Smooth muscle cell of the coronary artery (primary cell): ENCODE measurements at places on chromosomes 6 and 20. TPM values are rescaled to one million over a fixed set of nuclear protein-coding genes. Genes with fewer than 3 reads are reported as not detected.

NUS1 gene
- total RNA-seq: 8.2 and 16.5 TPM in 2 replicates

RIMS1 gene
- 3.2 and 3.5 TPM in 2 replicates for total RNA-seq

GJA10 gene
- not detected in 2 replicates for total RNA-seq

C4A gene
- 3.7 and 23.1 TPM in 2 replicates for total RNA-seq

ZNF184 gene
- 5.0 and 7.1 TPM in 2 replicates for total RNA-seq

GNAS-AS1 gene
- 0.35 and 1.1 TPM in 2 replicates for total RNA-seq

CRISP3 gene
- not detected in 2 replicates for total RNA-seq

PNPLA1 gene
- total RNA-seq: 0.15 TPM in 1 of 2 replicates, not detected in the other

PROCR gene
- total RNA-seq: 77.8 and 106 TPM in 2 replicates

MUCL3 gene
- not detected in 2 replicates for total RNA-seq

RAET1E gene
- total RNA-seq: 0.15 and 0.47 TPM in 2 replicates

SDCBP2 gene
- 0.35 and 1.8 TPM in 2 replicates for total RNA-seq
